Fibroblast of skin of abdomen (primary cell): ENCODE measurements at places on chromosomes 16 and 17.

DNA sequence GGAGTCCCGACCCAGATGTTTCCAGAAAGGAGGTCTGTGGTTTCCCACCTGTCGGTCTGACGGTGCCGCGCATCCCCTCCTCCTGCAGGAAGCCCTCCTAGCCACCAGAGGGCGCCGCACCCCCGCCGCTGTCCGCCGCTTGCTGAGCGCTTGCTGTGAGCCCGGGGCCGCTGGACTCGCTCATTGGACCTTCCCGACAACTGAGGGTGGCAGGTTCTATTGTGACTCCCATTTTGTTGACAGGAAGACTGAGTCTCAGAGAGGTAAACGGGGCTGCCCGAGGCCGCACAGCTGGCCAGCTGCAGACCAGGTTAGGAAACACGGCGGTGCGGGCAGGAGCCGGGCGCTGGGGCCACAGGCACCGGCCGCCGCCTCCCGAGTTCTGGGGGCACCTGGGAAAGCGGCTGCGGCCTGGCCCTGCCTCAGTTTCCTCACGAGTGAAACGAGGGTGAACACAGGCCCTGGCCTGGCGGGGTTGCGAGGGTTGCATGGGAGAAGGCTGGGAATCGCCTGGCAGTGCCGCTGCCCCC, 191.1 kb upstream of the CIBAR2 start:
- DNase-seq: peak; percentile 37

DNA sequence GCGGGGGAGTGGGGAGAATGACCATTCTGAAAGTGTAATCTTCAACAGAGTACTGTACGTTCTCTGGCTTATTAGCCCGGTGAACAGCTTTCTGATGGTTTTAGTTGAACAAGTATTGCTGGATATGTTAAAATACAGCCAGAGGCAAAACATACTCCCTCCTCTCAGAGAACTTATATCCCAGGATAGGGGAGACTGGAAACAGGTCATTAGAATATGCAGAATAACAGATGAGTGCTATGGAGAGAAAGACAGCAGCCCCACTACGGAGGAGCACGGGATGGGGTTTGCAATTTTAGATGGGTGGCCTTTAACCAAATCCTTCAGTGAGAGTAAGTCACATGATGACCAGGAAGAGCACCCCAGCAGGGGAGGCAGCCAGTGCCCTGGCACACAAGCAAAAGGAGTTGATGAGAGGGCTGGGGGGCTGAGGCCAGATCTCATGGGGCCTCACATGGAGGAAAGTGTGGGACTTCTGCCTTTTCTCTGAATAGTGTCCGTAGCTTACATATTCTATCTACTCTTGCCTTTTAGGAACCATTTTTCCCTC, 43.1 kb upstream of the SEC14L1 start:
- DNase-seq: no peak

DNA sequence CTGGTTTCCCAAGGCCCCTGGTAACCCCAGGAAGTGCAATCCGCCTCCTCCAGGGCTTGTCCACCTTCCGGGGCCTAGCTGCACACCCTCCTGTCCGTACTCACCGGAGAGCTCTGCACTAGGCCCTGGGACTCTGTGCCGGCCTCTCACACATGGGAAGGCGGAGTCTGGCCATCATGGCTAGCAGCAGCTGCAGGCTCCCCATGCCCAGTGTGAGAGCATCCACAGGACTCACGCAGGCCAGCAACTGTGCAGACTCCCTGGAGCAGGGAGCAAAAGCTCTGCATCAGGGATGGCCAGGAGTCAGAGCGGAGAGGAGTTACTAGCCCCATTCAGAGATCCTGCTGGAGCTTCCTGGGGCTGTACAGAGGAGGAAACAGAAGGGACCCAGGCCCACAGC, 20.2 kb downstream of the FOXN1 start:
- DNase-seq: no peak

- no peak for DNase-seq
These were observed at the start of gene TAC4 for GRCh38 chr17:49848019-49848473. TSS of gene TAC4 (minus strand) at chr17:49848069. CDS start at chr17:49848017, 52 bp downstream.

DNA sequence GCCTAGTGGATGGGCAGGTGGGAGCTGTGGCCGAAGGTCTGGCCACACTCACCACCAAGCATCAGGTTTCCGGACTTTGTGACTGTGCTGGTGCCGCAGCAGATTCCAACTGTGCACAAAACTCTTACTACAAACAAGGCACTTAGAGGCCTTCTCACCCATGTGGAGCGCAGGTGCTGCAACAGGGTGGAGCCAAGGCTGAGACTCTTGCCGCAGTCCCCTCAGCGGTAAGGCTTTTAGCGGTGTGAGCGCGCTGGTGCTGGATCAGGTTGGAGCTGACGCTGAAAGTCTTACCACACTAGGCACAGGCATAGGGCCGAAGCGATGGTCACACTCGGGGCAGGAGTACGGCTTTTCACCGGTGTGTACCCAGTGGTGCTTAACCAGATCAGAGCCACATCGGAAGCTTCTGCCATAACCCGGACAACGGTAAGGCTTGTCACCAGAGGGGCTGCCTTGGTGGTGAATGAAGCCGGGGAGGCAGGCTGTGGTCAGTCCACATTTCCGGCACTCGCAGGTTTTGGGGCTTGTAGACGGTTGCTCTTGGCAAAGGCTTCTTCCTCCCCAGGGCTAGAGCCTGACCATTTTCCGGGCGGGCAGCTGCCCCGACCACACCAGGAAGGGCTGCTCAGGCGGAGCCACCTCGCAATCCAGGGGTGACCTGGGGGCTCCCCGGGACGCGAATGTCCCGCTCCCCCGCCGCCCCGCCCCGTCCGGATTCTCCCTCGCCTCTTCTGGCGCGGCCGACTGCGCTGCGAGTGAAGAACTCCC, 1.0 kb upstream of the ARMC5 start:
- no peak for DNase-seq

- no peak for DNase-seq
These were observed 6.1 kb upstream of the NLRC5 start for GRCh38 chr16:56983211-56983751.

- DNase-seq: no peak
These were observed 394.7 kb downstream of the WWOX start for GRCh38 chr16:78494105-78494504.

DNA sequence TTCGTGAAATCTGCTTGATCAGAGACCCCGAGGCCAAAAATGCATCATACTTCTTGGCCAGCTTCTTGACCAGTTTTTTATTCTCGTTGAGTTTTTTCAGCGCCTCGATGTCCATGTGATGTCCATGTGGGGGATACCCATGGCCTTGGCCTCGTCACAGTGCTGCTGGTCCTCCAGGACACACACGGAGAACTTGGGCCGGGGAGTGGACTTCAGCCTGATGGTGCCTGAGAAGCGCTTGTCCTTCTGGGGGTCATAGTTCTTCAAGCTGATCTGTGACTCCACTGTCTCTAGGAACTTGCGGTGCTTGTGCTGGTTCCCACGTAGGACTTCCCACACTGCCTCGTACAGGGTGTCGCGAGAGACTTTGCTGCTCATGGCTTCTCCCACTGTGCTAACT, 16.7 kb downstream of the COX4I1 start:
- no peak for DNase-seq
